ENCODE measurements at places on chromosomes 11 and 22. TPM values are rescaled to one million over a fixed set of nuclear protein-coding genes. Genes with fewer than 3 reads are reported as not detected.

- H3K27me3 ChIP-seq: no peaks in the 10 kb centered on the region
- no peaks in the 10 kb centered on the region for H3K36me3 ChIP-seq
- no peak overlapping the region for H3K4me3 ChIP-seq
- H3K27ac ChIP-seq: no peak overlapping the region
- H3K4me1 ChIP-seq: no peaks in the 10 kb centered on the region
- DNase-seq: peak; percentile 95
Measured at GRCh38 chr11:121112498-121113455, 11.7 kb downstream of the TECTA start.

DNA sequence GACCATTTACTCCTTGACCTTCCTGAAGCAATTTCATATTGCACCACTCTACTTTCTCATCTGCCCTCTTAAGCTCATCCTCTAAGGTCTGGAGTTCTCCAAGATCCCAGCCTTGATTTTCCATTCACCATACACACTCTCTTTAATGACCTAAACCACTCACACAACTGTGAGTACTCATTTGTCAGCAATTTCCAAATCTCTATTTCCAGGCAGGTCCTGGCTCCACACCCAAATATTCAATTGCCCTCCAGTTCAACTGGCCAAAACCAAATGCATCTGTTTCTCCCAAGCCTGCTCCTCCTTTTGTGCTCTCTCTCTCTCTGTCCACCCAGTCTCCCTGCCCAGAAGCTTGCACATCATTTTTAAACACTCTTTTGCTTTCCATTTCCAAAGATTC lies 39.6 kb downstream of the NEU3 start:
- H3K27ac ChIP-seq: no peak overlapping the region
- no peaks in the 10 kb centered on the region for H3K4me1 ChIP-seq
- H3K36me3 ChIP-seq: no peaks in the 10 kb centered on the region
- DNase-seq: no peak
- no peaks in the 10 kb centered on the region for H3K27me3 ChIP-seq
- no peak overlapping the region for H3K4me3 ChIP-seq

- no peak for DNase-seq
- H3K4me1 ChIP-seq: 0 out of 2 replicates have a peak, but pooled peaks cover under 1% of the 10 kb centered on the region
- no peak overlapping the region for H3K4me3 ChIP-seq
- H3K27me3 ChIP-seq: no peaks in the 10 kb centered on the region
- H3K36me3 ChIP-seq: no peaks in the 10 kb centered on the region
- H3K27ac ChIP-seq: no peak overlapping the region
Measured at GRCh38 chr11:72856551-72857345, 42.5 kb downstream of the ATG16L2 start.

GRCh38 chr11:74024261-74025029 lies 15.6 kb upstream of the UCP3 start:
- no peak overlapping the region for H3K27ac ChIP-seq
- no peaks in the 10 kb centered on the region for H3K4me1 ChIP-seq
- H3K4me3 ChIP-seq: no peak overlapping the region
- H3K36me3 ChIP-seq: no peaks in the 10 kb centered on the region
- H3K27me3 ChIP-seq: no peaks in the 10 kb centered on the region

DNA sequence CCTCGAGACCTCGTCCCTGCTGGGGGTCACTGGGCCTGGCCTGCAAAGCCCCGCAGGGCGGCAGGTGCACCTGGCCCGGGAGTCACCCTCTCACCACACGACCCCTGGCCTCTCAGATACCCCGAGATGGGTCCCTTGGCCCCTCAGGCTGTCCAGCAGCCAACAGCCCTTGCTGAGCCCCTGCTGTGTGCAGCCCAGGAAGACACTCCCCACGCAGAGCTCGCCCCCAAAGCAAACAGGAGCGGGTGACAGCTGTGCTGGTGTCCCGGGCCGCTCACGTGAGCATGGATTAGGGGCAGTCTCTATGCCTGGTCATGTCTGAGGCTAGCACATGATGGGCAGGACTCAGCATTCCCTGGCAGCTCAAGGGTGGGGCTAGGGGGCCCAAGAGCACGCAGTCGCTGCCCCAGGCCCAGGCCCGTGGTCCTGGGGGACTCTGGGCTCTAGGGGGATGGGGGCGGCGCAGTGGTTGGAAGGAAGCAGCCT lies 31.3 kb downstream of the WNT7B start:
- DNase-seq: no peak
- no peaks in the 10 kb centered on the region for H3K4me1 ChIP-seq
- H3K27ac ChIP-seq: no peak overlapping the region
- H3K4me3 ChIP-seq: no peak overlapping the region

DNA sequence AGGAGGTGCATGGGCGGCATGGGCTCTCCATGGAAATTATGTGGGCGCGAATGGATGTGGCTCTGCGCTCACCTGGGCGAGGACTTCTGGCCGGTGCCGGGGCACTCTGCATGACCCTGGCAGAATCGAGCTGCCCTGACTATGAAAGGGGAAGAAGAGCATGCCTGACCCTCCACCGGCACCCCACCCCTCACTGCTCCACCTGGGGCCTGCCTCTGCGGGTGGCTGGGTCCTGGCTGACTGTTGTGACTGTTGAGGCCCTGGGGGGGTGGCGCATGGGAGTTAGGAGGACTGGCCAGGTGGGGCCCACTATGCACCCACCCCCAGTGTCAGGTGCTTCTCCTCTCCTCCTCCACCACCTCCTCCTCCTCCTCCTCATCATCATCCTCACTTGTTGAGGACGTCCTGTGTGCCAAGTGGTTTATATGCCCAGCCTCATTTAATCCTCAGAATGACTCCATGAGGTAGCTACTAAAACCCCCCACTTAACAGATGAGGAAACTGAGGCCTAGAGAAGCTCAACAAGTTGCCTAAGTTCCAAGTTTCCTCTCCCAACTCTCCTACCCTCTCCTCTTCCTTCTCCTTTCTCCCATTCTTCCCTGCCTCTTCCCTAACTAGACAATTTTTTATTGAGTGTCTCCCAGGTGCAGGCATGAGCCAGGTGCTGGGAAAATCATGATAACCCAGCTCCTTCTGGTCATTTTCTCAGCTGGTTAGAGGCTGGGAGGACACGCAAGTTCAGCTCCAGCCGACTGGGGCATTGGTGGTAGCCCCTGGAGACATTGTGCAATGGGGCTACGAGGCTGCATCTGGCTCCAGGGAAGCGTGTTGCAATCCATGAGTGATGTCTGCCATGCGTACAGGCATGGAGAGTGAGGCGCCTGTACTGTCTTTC lies 2.3 kb downstream of the MYEOV start:
- H3K4me3 ChIP-seq: no peak overlapping the region
- H3K36me3 ChIP-seq: no peaks in the 10 kb centered on the region
- H3K27ac ChIP-seq: no peak overlapping the region
- no peaks in the 10 kb centered on the region for H3K4me1 ChIP-seq

- H3K4me3 ChIP-seq: no peak overlapping the region
- H3K4me1 ChIP-seq: no peaks in the 10 kb centered on the region
- no peaks in the 10 kb centered on the region for H3K36me3 ChIP-seq
- H3K27me3 ChIP-seq: no peaks in the 10 kb centered on the region
- DNase-seq: no peak
Measured at GRCh38 chr22:49247194-49247924, 580.3 kb downstream of the BRD1 start.

- H3K27me3 ChIP-seq: no peaks in the 10 kb centered on the region
- no peak overlapping the region for H3K4me3 ChIP-seq
- peaks cover 7% of the 10 kb centered on the region for H3K4me1 ChIP-seq
- no peaks in the 10 kb centered on the region for H3K36me3 ChIP-seq
- peak; percentile 84 for DNase-seq
Measured at GRCh38 chr22:42353883-42354727, 78.1 kb downstream of the NFAM1 start.

DNA sequence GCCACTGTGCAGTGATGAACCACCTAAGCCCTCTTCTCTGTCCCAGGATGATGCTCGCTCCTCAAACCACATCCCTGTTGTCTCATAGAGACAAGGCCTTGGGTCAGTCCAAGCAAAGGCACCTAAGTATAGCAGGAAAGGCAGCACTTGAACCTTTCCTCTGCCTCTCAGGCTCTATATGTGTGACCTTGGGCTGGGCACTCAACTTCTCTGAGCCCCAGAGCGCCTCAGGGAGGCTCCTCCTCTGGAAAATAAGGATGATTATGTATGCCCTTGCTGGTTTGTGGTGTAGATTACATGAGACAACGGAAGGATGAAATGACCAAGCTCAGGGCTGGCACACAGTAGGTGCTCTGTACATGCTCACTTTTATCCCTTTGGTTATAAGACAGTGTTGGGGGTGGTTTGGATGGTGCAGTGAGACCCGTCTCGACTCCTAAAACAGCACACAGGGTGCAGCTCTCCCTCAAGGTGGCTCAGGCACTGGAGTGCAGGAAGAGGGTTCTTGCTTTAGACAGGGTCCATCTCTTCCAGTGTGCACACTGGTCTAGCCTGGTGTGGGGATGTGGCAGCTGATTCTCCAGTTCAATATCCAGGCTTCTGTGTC lies 40.2 kb upstream of the ACCSL start:
- H3K4me3 ChIP-seq: no peak overlapping the region
- H3K36me3 ChIP-seq: no peaks in the 10 kb centered on the region
- H3K4me1 ChIP-seq: peaks cover 5% of the 10 kb centered on the region
- DNase-seq: no peak

DNA sequence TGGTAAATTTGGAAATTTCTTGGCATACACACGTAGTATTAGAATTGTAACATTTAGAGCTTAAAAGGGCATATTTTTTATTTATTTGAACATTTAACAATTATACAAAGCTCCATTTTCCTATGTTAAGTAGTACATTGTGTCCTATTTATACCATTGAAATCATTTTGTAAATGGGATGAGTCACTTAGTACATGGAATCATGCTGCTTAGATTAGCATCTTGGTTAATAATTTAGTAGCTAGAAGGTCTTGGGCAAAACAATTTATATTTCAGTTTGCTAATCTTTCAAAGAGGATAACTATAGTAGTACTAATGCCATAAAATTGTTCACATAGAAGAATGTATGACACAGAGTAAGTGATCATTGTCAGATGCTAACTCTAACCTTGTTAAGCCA lies 450.1 kb upstream of the LUZP2 start:
- H3K4me3 ChIP-seq: no peak overlapping the region
- H3K27me3 ChIP-seq: no peaks in the 10 kb centered on the region
- 0 out of 2 replicates have a peak, but pooled peaks cover 2% of the 10 kb centered on the region for H3K4me1 ChIP-seq
- no peak overlapping the region for H3K27ac ChIP-seq

DNA sequence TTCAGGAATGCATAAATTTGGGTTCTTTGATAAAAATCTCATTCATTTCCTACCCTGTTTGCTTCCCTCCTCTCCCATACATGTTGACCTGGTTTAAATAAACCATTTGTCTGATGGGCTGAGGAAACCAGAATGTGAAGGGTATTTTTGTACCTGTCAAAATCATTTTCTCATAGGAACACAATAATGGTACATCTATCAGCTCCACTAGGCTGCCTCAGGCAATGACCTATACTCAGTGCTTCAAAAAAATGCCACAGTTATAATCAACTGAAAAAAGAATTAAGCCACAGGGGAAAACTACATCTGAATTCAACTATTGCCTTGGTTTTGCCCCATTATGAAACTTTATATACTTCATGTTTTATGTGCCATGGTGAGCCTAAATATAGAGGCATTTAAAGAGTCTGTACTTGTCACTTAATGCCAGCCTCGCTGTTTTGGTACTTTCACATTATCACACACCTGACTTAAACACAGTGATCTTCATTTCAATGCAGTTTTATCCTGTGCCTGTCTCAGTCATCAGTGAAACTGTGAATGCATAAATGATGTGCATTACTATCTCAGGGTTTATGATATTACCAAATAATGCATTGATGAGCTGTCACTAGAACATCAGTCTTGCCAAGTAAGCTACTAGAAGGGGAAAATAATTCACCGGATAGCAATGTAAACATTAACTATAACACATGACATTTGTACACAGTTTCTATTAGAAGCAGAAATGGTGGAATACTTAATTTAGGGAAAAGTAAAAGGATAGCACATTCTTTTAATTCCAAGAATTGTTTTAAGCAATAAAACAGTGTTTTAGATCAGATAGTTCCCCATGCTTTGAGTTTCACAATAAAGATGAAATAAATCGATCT lies 92.7 kb downstream of the MSANTD4 start:
- no peaks in the 10 kb centered on the region for H3K36me3 ChIP-seq
- H3K27me3 ChIP-seq: no peaks in the 10 kb centered on the region
- H3K4me3 ChIP-seq: no peak overlapping the region
- peaks cover 12% of the 10 kb centered on the region for H3K4me1 ChIP-seq
- H3K27ac ChIP-seq: no peak overlapping the region

DNA sequence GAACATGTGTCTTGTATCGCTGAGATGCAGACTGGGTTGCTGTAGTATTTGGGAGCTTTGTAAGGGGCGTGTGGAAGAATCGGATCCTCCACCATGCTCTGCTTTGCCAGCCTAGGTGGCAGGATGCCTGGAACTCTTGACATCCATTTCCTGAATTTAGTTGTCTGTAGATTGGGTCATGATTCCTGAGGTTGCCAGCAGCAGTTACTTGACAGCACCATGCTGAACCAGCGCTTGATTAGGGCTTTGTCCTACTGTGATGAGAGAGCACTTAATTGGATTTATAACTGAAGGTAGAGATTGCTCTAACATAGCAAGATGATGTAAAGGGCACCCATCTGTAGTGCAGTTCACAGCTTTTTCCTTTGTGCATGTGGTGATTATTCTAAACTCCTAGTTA lies 75.6 kb upstream of the HORMAD2 start:
- H3K4me1 ChIP-seq: no peaks in the 10 kb centered on the region
- DNase-seq: no peak
- H3K4me3 ChIP-seq: no peak overlapping the region
- H3K27ac ChIP-seq: no peak overlapping the region
- no peaks in the 10 kb centered on the region for H3K27me3 ChIP-seq

DNA sequence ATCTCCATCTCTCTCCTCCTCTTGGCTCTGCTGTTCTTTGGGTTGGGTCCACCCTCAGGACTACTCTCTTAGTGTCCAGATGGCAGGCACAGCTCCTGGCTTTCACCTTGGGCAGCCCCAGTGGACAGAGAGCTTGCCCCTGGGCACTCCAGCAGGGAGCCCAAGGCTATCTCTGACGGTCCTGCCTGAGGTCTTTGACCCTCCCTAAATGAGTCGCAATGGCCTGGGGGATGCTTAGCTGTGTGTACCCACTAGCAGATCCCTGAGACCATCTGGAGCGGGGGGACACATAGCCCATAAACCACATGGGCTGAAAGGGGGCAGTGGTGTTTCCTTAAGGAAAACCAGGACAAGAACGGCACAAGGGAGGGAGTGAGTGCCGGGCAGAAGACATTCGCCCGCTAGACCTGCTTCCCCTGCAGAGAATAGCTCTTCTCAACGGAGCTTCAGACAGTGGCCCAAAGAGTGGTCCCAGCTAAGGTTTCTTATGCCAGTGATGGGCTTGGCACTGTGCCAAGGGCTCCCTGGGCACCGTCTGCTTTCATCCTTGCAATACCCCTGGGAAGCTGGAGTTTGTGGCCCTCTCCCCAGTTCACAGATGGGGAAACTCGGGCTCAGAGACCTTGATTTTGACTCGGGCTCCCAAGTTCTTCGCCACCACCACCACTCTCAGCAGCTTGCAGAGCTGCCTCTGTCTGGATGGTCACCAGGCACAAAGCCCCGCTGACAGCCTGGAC lies 53.9 kb upstream of the ANO1 start:
- H3K36me3 ChIP-seq: no peaks in the 10 kb centered on the region
- H3K27ac ChIP-seq: no peak overlapping the region
- no peak for DNase-seq
- H3K4me1 ChIP-seq: no peaks in the 10 kb centered on the region
- no peak overlapping the region for H3K4me3 ChIP-seq
- H3K27me3 ChIP-seq: no peaks in the 10 kb centered on the region

The YPEL4 gene
- 0.82 TPM for total RNA-seq

The ASCL2 gene
- total RNA-seq: 1.6 TPM

The PTPRCAP gene
- 3.5 TPM for total RNA-seq

The APOL1 gene
- not detected for total RNA-seq
